CD4-positive, alpha-beta T cell (primary cell): ENCODE measurements at places on chromosomes 1 and 21. TPM values are rescaled to one million over a fixed set of nuclear protein-coding genes. Genes with fewer than 3 reads are reported as not detected.

- no peaks in the 10 kb centered on the region for H3K36me3 ChIP-seq
- no peak overlapping the region for H3K27ac ChIP-seq
- no peak overlapping the region for H3K4me3 ChIP-seq
- DNase-seq: no peak
- H3K4me1 ChIP-seq: no peaks in the 10 kb centered on the region
Measured at GRCh38 chr21:39675993-39676661, 63.4 kb downstream of the B3GALT5 start.

DNA sequence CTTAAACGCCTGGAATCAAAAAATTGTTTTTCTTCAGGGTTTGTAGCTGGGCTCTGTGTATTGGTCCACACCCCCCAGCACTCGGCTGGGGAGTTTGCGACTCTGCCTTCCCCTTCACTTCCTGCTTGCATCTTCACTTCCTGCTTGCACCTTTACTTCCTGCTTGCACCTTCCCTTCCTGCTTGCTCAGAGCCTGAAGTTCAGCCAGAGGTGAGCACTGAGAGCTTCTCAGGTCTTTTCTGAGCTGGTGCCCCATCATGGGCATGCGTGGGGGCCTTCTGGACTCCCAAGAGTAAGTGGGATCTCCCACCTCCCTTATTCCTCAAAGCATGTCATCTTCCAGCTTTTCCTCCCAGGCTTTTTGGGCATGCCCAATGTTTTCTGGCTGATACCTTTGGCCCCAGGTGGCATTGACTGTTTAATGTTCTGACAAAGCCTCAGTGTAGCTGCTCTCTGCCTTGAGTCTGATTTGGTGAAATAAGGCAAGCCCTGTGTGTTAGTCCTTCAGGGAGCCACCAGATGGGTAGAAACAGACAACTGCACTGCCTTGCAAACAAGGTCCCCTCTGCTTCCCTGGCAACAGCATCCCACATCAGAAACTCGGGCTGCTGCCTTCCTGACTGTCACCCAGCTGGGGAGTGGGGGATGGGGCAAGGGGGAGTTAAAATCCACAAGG, 3.5 kb downstream of the KRTAP10-2 start:
- peak overlapping the region; percentile 38 for H3K4me3 ChIP-seq
- no peaks in the 10 kb centered on the region for H3K27me3 ChIP-seq
- H3K36me3 ChIP-seq: no peaks in the 10 kb centered on the region
- peaks cover 18% of the 10 kb centered on the region for H3K4me1 ChIP-seq
- peak; percentile 74 for DNase-seq
- H3K27ac ChIP-seq: peak overlapping the region; percentile 6

The SLC1A7 gene
- total RNA-seq: not detected

The OLIG1 gene
- total RNA-seq: not detected

The TRAF3IP3 gene
- 279 TPM for total RNA-seq

GRCh38 chr1:54955359-54955758, 25.1 kb upstream of the TMEM61 start:
- no peak for DNase-seq
- H3K27me3 ChIP-seq: no peaks in the 10 kb centered on the region
- H3K4me3 ChIP-seq: no peak overlapping the region
- no peak overlapping the region for H3K27ac ChIP-seq

DNA sequence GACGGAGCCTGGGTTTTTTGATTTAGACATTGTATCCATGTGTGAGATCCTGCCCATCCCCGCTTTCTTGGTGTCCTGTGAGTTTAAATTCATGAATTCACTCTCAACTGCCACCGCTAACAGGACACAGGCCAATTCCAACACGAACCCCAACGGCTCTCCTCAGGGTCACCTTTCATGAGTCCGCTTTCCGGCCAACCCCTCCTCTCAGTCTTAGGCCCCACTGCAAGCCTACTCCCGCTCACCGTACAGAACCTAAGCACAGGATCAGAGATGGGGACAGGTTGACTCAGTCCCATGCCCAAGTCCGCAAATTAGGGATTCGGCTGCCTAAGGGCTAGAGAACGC, 238 bp upstream of the SCP2 start:
- no peaks in the 10 kb centered on the region for H3K27me3 ChIP-seq
- no peaks in the 10 kb centered on the region for H3K36me3 ChIP-seq
- H3K4me1 ChIP-seq: peaks cover 29% of the 10 kb centered on the region
- no peak overlapping the region for H3K27ac ChIP-seq
- H3K4me3 ChIP-seq: peak overlapping the region; percentile 85

The OR2L2 gene
- total RNA-seq: 0.22 TPM

DNA sequence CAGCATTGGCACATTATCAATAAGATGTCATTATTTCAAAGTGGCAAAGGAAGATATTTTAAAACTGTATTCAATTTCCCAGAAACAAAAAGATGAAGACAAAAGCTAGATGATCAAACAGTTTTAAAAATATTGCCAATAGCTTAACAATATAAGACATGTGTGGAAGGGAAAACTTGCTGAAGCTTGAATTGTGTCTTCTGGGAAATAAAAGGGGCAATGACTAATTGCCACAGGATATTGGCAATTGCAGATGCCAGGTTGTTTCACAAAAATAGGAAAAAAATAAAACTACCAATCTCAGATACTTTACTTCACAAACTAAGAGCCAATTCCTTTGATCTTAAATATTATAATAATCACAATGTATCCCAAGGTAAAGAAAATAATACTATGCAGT, 679.8 kb upstream of the ADAMTS5 start:
- no peak overlapping the region for H3K4me3 ChIP-seq
- no peaks in the 10 kb centered on the region for H3K4me1 ChIP-seq
- no peak overlapping the region for H3K27ac ChIP-seq

DNA sequence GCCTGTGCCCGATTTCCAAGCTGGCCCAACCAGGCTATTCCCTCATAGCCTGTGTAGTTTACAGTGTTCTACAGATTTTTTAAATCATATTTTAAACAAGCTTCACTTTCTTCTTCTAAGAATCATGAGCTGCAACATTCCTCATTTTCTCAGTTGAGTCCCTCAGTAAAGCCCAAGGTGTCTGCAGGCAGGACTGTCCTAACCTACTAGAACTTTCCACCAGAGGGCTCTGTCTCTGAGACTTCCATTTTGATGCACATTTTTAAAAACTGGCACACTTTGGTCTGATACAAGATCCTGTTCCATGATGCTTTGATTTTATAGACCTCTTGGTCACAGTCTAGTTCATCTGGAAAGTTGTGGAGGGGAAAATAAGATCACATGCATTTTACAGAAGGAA, 21.6 kb upstream of the SLAMF6 start:
- H3K27me3 ChIP-seq: no peaks in the 10 kb centered on the region
- peaks cover 31% of the 10 kb centered on the region for H3K36me3 ChIP-seq
- H3K4me3 ChIP-seq: no peak overlapping the region
- DNase-seq: no peak
